ENCODE measurements at places on chromosomes 16 and 17.

DNA sequence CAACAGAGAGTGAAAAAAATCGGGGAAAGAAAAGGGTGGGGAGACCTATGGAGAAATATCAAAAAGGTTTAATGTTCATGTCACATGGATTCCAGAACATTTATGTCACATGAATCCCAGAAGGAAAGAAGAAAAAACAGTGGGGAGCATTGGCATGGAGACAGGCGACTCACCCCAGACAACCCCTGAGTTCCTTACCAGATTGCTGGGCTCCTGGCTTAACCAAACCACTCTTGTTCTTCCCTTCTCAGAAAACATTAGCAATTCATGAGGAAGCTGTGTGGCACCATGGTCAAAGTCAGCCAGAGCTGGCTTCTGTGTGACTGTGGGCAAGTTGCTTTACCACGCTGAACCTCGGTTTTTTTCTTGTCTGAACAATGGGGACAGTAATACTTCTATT lies 49.6 kb upstream of the CLEC19A start:
- no peak for DNase-seq

DNA sequence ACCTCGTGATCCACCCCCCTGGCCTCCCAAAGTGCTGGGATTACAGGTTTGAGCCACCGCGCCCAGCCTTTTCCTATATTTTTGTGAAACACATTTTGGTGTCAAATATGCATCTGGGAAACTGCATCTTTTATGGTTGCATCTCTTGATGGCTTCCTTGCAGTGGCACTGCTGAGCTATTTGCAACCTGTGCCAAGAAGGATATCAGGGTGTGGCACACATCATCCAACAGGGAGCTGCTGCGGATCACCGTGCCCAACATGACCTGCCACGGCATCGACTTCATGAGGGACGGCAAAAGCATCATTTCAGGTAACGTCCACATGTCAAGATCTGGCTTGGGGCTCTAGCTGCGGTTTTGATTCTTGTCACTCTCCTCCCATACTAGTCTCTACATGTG lies 16.8 kb upstream of the USP43 start:
- DNase-seq, result no peak

GRCh38 chr17:38604479-38605403 lies 1.0 kb downstream of the SRCIN1 start:
- DNase-seq, result no peak

DNA sequence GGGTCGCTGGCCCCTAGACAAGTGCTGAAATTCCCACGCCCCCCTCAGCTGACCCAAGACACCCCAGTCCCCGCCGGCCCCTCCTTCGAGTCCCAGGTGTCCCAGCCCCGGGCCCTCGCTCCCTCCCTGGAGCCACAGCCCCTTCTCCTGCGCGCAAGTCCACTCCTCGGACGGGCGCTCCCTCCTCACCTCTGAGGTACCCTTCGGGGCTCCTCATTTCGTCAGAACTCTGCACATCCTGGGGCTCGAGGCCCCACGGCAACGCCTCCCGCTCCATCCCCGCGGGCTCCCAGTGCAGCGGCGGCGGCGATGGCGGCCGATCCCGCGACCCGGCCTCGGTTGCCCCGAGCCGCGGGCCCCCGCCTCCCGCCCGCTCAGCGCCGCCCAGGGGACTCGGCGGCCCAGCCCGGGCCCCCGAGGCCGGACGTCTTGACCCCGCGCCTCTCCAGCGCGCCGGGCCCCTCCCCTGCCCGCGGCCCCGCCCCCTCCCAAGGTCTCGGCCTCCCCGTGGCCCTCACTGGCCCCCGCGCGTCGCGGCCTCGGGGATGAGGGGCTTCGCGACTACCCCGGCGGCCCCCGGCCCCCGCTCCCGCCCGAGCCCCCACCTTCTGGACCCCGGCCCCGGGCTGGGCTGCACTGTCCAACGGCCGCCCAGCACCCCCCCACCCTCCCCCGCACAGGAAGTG lies at the start of gene ZNF768:
Gene ZNF768, minus strand, starts transcription at position 430 of the 686 bp plus-strand sequence. Its CDS starts 153 bp downstream, at position 277.
- DNase-seq, result no peak

- no peak for DNase-seq
Measured at GRCh38 chr16:12589676-12590075, 214.0 kb downstream of the CPPED1 start.

- no peak for DNase-seq
Measured at GRCh38 chr17:77558846-77559626, 399.5 kb upstream of the TNRC6C start.

DNA sequence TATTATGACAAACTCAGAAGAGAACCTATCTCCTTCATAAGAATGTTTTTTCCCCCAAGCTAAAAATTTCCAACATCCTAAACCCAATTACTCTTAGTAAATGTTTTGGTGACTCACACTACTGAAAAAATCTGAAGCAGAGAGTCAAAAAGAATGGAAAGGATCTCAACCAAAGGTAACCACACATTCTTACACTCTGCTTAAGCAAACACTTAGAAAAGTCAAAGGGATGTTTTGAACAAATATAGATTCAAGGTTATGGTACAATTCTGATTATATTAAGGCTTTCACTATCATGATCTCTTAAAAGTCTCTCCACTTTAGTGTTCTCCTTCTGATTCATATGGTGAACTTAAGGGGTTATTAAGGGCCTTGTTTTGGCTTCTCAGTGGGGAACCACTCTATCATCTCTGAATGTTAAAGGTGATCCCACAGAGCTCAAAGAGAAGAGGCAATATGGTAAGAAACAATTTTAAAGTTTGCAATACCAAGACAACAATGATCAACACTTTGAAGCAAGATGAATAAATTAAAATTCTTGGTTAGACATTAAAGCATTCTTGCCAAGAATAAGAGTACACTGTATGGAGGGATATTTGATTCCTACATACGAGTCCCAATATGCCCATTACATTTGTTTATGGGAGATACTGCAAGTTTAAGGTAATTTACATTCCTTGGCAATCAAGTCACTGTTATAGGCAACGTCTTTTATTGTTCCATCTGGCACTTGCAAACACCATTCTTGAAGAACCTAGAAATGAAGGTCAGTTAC lies 69.2 kb downstream of the CDC27 start:
- peak; percentile 38 for DNase-seq

DNA sequence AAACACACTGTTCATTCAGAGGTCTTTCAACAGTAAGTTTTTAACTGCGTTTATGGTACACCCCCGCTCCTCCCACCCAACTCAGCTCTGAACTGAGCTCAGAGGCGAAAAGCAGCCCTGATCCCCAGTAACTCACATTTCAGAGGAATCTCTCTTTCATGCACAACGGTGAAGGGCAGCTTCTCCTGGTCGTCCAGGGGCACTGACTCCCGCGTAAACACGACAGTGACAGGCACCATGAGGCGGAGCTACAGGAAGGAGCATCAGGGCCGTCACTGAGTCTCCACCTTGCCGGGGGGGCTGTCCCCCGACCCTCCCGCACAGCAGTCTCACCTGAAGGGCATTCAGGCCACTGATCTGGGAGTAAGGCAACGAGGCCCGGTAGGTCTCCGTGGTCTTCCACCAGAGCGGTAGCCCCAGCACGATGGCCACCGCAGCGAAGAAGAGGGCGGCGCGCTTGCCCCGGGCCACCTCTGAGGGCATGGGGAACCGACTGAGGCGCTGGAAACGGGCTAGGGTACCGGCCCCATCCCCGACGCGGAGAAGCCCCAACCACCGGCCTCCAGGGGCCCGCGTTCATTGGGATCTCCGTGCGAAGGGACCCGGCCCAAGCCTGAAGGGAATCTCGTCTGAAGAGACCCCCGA lies 486 bp downstream of the PIGS start:
- DNase-seq, result no peak

- no peak for DNase-seq
Measured at GRCh38 chr16:68086336-68086841, 1.2 kb downstream of the NFATC3 start.

DNA sequence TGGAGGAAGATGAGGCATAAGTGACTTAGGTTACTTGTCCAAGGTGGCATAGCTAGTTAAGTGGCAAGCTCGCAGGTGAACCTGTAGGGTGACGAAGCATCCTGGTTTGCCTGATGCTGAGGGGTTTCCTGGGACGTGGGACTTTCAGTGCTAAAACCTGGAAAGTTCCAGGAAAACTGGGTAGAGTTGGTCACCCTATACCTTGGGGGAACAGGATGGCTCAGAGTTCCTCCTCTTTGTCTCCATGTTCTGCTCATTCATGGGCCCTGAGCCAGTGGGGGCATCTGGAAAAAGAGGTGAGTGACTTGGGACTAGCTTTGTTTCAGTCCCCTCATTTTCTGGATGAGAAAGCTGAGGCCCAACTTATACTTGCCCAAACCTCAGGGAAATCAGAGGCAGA lies 268.0 kb upstream of the N4BP1 start:
- DNase-seq, result no peak

DNA sequence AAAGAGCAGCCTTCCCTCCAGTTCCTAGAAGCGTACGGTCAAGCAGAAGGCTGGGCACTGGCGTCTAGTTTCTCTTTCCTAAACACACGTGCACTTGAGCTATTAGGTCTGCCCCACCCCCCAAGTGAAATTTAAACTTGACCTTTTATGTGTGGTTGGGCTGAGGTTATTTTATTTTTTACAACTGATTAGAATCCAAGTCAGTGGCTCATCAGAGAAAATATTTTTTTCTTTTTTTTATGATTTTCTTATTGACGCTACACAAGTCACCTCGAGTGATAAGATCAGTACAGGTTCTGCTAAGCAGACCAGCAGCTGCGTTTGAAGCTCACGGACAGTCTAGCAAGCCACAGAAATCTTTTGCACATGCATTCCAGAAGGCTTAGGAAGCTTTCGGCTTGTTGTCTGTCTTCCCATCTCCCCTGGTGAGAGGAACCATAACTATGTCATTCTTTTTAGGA lies 95.1 kb downstream of the ZFHX3 start:
- DNase-seq, result peak; percentile 47

DNA sequence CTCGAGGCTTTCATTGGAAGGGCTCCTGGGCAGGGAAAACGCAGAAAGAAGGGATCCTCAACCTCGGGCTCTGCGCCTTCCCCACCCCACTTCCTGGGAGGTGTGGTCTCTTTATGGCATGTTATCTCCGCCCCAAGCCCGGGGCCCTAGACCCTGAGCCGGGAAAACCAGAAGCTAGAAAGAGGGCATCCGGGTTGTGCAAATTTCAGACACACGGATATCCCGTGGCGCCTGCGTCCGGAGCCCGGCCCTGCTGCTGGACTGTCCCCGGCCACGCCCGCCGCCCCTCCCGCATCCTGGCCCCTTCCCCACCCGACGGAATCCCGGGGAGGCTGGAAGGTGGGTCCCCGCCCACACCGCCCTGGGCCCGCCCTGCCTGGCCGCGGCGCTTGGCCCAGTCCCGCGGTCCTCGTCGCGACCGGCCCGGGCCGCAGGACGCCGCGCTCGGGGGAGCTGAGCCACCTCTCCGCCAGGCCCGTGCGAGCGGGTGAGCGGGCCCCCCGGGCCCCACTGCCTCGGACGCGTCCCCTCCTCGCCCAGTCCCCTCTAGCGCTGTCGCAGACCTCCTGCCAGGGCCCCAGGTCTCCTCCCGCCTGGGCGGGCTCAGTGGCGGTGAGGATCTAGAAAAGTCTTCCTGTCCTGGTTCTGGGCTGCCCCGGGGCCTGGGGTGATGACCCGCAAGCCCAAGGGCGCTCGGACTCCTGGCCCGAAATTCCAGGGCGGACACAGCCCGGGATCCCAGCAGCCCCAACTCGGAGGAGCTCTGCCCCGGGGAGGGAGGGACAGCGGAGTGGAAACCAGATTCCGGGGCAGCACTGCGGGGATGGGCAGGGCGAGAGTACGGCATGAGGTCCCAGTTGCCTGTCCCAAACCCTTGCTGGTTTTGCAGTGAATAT lies at the start of gene SLC16A5:
Gene SLC16A5, plus strand, starts transcription at position 397 of the 896 bp plus-strand sequence. CDS start 5,683 bp downstream, outside the sequence.
- DNase-seq, result no peak

GRCh38 chr17:58741121-58741625 lies 14.5 kb upstream of the PPM1E start:
- peak; percentile 3 for DNase-seq

DNA sequence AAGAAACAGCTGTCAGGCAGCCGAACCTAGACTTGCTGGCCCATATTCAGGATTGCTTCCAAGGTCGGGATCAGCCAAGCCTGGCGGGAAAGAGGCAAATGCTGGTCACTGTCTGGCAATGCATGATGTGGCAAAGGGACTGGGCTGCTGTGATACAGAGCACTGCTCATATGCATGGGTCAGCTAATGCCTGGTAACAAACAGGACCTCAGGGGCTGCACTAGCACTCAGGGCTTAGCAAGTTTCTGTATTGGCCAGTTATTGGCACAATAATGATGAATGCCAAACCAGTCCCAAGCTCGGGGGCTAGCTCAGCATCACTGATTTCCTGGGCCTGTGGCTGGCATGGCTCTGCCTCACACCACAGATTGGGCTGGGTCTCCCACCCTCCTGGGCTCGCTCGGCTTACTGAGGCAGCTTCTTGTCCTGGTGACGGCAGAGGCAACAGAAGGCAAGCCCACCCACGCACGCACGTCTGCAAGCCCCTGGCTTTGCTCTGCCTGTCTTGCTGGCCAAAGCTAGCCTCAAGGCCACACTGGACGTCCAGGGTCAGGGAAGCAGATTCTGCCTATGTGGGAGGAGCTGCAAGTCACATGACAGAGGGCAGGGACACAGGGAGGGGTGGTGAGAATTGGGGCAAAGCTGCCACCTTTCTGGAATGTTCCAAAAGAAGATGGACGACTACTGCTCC lies 21.4 kb upstream of the RPTOR start:
- no peak for DNase-seq

- DNase-seq, result no peak
Measured at GRCh38 chr16:22710326-22710725, 103.6 kb upstream of the HS3ST2 start.

DNA sequence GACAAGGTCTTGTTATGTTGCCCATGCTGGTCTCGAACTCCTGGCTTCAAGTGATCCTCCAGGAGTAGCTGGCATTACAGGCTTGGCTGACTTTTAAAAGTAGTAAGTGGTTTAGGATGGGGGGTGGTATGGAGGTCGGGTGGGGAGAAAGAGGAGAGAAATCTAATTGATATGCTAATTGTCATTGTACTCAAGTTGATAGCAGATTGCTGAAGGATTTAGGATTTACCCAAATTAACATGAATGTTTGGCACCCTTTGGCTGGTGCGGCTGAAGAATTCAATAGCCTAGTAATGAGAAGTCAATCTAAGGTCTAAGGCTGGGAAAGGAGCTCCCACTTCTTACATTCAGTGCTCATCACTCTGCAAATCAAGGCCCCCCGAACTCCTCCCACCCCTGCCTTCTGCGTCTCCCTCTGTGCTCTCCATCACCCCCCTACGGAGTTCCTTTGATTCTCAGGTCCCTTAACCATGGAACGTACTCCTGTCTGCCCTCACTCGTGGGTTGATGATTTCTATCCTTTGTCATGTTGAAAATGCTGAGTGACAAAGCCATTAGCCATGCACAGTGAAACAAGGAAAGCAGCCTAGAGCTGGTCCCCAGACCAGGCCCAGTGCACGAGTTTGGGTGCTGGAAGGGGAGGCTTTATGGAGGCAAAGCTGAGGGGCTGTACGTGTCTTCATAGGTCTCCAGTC lies 17.3 kb downstream of the CDH13 start:
- DNase-seq, result no peak

- peak; percentile 38 for DNase-seq
Measured at GRCh38 chr16:65975049-65975708, 391.3 kb upstream of the CDH5 start.

DNA sequence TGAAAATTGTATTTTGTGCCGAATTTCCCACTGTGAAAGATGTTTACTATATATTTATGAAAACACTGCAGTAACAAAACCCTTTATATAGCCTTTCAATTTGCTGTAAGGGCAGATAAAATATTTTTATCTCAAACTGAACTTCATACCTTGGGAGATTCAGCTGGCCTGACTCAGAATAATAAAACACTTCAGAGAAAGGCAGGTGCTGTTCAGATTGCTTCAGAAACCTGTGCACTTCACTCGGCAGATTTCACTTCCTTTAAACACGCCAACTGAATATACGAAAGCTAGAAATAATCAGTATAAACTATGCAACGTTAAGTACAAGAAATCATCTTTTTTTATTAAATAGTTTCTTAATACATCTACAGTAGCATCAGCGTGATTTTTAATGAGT lies 839.1 kb upstream of the RBFOX1 start:
- DNase-seq, result no peak

All from fibroblast of skin of left biceps (primary cell).